ENCODE measurements at places on chromosomes 1 and 21.

DNA sequence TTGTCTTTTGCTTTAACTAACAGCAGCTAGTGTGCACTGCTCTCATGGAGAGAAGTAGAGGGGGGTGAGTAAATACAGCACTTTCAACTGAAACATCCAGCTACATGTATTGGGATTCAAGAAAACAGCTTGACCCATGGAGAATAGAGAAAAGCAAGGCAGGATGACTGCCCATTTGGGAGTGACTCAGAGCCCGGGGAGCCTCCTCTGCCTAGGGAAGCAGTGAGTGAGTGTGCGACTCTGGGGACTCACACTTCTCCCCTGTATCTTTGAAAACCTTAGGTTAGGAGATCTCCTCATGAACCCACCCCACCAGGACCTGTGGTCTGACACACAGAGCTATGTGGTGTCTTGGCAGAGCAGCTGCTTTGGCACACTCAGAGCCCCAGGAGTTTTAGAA is 82.0 kb upstream of the PTGFR start:
- no peak for DNase-seq

DNA sequence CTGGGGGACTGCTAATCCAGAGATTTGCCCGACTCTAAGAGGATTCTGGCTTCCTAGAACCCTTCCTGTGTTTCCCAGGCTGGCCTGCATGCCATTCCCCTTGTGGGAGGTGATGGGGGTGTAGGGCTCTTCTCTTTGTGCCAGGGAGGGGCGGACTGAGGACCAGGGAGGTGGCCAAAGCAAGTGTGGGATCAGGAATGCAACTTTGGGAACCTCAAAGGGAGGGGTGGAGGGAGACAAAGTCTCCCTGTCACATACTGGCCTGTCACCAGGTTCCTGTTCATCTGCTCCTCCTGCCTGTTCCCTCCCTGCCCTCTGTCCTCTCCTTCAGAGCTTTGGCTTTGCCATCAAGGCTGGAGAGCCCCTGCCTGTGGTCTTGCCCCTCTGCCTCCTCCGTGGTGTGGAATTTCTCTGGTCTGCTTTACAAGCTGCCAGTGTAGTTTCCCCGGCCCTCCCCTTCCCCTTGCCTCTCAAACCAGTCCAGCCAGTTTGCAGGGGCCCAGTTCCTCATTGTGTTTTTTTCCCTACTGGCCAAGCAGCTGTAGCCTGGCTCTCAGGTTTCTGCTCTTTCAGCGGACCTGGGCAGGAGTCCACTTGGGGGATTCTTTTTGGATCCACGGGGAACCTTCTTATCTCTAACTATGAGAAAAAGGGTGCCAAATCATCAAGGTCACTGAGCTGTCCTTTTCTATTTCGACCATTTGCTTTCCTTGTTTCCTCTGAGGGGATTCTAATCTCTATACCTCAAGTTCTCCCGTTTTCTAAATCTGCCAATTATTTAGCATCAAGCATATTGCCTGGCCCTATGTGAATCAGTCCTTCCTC is 1.8 kb downstream of the CGN start:
- DNase-seq, result no peak

DNA sequence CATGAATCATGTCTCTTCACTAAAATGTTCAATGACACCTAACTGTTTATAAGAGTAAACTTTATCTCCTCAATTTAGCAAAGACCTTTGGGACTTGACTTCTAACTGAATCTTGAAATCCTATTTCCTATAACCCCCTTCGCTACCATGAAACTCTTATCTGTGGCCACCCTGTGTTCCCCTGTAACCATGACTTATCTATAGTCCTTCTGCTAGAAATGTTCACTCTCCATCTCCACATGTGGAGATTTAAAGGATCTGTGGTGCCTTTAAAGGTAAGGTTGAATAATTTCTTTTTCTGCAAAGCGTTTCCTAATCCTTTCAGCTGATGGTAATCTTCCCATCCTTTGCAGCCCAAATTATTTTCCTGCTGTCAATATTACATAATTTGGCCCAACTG is 436.3 kb upstream of the RUNX1 start:
- no peak for DNase-seq

DNA sequence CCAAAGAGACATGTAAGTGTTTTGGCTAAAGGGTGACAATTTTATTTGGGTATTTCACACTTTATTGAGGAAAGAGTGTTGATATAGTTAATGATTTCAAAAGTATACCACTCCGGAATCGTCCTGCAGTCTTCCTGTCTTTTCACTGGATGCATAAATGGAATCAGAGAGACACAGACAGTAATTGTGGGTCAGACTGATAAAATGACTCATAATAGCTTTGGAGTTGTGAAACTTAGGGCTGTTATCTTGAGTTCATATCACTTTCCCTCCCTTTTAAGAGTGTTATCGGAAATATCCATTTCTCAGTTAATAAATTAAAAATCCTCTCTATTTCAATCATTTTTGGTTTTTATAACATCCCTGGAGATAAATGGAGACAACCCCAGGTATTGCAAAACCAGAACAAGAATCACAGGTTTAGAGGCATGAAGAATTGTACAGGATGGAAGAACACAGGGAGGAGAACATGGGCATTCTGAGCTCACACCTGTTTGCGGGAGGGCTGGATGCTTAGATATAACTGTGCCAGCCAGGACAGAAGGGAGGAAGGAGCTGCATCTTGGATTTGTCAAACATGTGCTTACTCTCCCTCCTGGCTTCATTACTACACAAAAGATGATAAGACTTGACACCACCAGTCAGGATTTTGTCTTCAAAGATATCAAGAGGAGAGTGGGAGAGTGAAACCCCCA is 185.4 kb downstream of the LMO4 start:
- no peak for DNase-seq

DNA sequence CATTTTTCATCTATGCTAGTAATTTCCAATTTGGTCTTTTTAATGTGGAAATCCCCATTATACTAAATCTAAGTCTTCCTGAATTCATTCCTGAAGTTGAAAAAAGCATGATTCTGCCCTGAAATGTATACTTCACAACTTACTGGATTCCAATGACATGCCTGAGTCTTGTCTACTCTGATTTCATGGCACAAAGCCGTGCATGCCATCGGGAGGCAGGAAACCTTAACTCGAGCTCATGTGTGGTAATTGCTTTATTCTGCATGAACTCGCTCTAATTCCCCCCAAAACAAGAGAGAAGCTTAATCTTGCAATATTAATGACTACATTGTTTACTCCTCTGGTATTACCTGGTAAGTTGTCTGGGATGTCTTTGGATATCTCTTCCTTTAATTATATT is 39.6 kb upstream of the PBX1 start:
- DNase-seq, result no peak

- DNase-seq, result no peak
These were observed 11.3 kb upstream of the BMP8B start for GRCh38 chr1:39799770-39800470.

- no peak for DNase-seq
These were observed 103.1 kb downstream of the LHX8 start for GRCh38 chr1:75237316-75237715.

DNA sequence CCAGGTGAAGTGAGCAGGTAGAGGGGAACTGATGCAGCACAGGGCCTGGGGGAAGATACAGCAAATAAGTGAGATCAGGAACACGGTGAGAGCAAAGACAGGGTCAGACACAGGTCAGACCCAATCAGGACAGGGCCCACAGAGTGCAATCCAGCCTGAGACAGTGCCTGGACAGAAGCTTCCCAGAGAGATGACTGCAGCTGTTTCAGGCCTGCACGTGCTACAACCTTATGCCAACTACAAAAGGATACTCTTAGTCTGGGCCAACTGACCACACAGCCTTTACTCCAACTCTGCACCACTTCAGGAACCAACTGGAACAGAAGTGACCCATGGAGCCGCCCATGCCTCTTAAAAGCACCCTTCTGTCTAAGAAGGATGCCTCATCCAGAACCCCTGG is 228.0 kb downstream of the TOMM20 start:
- DNase-seq, result no peak

- DNase-seq, result no peak
These were observed 54.3 kb downstream of the LRRC8C start for GRCh38 chr1:89687254-89687653.

DNA sequence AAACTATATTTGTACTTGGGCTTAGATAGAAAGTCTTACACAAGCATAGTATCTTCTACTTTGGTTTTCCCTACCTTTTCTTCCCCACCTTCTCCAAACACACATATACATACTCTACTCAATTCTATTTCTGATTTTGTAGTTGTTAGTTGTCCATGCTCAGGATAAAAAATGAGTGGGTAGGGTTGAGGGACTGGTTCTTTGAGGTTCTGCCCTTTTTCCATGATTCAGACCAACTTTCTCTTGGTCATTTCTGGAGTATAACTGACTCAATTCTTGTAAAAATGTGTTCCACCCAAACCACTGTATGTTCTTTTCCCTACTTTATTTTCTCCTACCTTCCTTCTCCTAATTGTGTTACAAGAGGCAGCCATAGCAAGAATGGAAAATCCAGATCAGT is 3.3 kb downstream of the CFAP126 start:
- no peak for DNase-seq

DNA sequence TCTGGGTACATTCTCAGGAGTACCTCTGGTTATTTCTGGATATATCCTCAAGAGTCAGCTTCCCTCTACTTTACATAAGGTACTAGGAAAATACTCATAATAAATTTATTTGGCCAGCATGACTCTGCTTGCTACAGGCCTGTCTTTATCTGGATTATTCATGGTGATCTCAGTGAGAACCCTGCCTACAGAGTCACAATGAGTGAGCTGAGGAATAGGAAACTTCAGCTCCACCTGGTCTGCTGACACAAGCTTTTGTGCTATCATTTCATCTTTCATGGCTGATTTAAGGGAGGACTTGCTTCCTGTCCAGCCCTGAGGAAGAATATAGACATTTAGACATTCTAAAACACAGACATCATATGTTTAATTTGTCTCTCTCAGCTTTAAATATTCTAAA is 19.5 kb upstream of the SUCO start:
- DNase-seq, result no peak

GRCh38 chr1:171139890-171140289 is 45.2 kb upstream of the FMO2 start:
- DNase-seq, result no peak

- no peak for DNase-seq
These were observed 3.0 kb upstream of the OR2C3 start for GRCh38 chr1:247539215-247539614.

- DNase-seq, result no peak
These were observed 46.7 kb upstream of the CXADR start for GRCh38 chr21:17466166-17466565.

GRCh38 chr1:3352952-3353331 is 101.5 kb upstream of the ARHGEF16 start:
- no peak for DNase-seq

GRCh38 chr1:154791292-154792166 is 78.6 kb downstream of the KCNN3 start:
- DNase-seq, result no peak

GRCh38 chr1:21814241-21814918 is 2.3 kb downstream of the LDLRAD2 start:
- DNase-seq, result no peak

DNA sequence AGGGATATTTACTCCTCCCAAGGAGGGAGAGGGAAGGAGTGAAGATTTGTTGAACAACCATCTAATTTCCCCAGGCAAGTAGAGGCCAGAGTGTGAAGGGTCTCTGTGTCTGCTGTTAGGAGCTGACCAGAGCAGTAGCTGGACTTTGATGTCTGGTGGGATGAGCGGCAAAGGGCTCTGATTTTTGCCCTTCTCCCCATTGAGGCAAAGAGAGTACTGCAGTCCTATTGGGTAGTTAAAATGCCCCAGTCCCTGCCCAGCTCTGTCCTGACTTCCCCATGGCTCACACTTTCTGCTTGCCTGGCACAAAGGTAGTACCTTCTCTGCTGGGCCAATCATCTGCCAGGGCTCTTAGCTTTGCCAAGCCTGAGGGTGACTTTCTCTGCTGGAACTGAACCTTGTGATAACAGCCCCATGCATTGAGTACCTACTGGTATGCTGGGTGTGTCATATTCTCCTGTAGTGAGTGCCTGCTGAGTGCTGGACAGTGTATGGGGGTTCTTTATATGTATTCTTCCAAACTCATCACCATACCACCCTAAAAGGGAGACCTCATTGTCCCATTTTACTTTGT is 64.0 kb upstream of the SELENON start:
- DNase-seq, result no peak

GRCh38 chr1:196887515-196888239 is at the start of gene CFHR4:
Gene CFHR4 (plus strand): TSS chr1:196888052. CDS start chr1:196888151, 99 bp downstream.
- DNase-seq, result no peak

GRCh38 chr21:25885880-25886279 is 151.1 kb downstream of the GABPA start:
- no peak for DNase-seq

DNA sequence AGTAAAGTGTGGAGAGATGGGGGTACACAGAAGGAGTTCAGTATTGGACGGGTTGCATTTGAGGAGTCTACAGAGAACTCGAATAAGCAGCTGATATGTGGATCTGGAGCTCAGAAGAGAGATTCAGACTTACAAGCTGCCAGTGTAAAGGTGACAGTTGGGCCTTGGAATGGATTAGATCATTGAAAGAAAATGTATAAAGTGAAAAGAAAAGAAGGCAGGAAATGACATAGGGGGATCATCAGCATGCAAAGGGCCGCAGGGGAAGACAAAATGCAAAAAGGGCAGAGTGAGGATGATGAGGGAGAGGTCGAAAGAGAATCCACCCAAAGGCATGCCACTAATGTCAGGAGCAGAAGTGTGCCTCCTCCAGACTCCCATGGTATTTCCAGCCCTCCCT is 273.3 kb downstream of the TNR start:
- DNase-seq, result no peak

- no peak for DNase-seq
These were observed 13.2 kb upstream of the GBP5 start for GRCh38 chr1:89285745-89286380.

DNA sequence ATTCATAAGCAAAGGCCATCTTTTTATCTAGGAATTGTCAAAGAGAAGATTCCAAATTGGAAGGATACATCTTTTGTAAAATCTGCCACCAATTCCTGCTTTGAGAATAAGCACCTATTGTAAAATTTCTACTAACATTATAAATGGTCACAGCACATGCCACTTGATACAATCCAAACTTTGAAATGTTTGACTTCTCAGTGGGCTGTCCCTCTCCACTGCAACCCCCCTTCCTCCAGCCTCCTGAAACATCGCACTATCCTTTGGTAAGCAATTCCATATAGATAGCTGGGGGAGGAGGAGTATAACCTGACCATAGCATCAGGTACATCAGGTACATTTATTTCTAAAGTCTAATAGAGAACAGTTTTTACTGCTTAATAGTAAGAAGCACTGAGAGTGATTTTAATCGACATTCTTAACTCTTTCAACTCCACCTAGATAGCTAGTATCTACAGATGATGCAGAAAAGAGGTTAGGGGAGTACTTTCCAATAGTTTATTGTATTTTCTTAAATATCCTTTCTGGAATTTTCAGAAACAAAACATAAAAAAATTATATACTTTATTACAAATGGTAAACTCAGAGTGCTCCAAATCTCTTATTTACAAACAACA is 2.9 kb downstream of the JUN start:
- DNase-seq, result no peak

DNA sequence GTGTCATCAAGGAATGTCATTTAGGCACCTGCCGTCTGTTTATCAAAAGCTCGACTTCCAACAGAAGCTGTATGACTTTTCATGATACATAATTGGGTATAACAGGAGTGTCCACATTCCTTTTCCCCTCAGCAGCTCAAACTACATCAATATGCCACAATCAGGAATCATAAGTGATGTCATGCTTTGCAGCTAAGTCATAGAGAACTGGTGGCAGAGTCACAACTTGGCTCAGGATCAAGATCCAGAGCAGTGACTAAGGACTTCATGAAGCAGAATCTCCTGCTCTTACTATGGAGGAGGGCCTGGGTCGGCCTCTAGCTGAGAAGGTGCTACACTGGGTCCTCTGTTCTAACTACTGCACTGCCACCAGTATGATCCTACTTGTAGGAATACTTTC is 36.5 kb upstream of the AGBL4 start:
- no peak for DNase-seq
